ENCODE measurements at places on chromosomes 4 and X.
A peak's percentile ranks its signal among the peaks of the same experiment; 100 is the strongest.

DNA sequence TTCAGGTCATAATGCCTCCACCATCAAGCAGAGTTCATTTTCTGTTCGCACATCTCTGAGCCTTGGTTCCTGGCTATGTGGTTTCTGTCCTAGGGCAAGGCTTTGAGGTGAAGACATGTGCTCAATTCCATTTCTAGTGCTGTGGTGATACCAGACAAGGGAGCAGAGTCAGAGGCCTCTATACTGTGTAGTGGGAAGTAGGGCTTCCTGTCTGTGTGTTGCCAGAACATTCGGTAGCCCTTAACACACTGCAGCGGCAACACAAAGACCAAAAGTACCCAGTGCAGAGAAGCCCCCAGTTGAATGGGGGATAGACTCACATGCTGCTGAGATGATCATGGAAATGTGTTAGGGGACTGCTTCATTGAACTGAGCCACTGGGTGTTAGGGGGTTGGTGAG is 56.4 kb downstream of the STARD8 start:
- DNase-seq = no peak

GRCh38 chr4:100428051-100428450 is 89.8 kb downstream of the EMCN start:
- no peak for DNase-seq

DNA sequence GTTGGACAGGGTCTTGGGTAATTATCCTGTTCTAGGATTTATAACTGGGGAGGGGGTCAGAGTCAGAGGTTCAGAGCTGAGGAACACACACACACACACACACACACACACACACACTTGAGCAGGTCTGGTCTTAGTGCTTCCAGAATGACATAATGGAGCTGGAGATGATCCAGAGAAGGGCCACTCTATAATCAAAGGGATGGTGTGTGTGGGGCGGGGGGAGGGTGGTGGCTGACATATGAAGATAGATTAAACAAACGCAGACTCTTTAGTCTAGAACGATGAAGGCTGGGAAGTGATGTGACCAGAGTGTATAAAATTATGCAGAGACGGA is 434 bp upstream of the TMEM255A start:
- no peak for DNase-seq

DNA sequence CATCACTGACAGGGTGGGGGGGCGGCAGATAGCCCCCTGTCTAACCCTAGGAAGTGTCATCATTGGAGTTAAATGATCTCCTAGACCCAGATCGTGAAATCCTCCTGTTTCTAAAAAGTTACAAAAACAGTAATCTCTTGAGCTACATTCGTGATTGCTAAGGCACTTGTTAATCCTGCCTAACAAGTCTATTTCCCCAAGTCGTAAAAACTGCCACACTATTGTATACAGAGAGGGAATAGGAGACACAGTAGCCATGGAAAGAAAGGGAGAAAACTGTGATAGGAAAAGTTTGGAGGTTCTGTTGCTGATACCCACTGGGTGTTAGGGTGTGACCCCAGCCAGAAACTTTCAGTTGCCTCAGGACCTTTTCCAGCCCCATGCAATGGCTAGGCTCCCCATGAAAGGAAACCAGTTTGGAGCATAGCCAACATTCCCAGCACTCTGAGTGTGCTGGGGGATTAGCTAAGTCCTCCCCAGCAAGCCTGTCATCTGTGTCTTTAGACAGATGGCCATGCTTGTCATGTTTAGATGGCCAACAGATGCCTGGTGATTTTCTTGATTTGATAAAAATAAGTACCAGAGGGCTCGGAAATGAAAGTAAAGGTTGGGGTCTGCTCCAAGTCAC is 63.3 kb upstream of the ANXA10 start:
- no peak for DNase-seq

GRCh38 chr4:73185903-73186302 is 72.7 kb downstream of the ANKRD17 start:
- DNase-seq = no peak

DNA sequence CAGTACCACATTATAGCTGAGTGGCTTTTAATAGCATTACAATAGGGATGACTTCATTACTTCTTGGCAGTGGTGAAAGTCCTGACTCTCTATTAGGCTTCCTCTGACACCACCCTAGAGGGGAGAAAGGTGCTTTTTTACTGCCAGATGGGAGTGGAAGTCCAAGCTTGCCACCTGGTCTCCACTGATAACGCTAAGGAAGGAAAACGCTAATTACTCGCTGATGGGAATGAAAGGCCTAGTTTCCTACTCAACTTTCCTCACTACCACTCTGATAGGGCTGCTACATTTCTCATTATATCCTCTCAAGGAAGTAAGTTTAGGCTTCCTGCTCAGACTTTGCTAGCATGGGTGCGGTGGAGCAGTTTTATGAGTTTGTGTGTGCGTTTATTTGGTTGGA is 62.3 kb upstream of the PAGE3 start:
- DNase-seq = no peak

DNA sequence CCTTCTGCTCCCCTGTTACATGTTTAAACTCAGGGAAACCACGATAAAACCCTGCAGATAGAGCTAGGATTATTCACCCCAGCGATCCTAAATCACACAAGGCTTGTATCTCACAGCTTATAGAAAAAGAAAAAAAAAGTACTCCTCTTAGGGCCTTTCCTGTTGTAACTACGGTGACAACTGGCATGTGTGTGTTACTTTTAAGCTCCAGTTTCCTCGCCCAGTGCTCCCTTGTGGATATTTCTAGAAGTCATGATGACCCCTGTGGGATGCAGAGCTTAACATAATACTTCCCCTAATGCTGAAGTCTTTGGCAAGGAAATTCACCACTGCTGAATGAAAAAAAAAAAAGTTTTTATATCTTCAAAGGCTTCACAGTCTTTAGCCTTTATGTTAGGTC is 114.7 kb downstream of the NWD2 start:
- DNase-seq = no peak

GRCh38 chrX:65941775-65942174 is 98.1 kb downstream of the VSIG4 start:
- no peak for DNase-seq

- DNase-seq = no peak
Measured at GRCh38 chr4:145308598-145308997, 128.2 kb upstream of the OTUD4 start.

- no peak for DNase-seq
Measured at GRCh38 chrX:22296871-22297270, 24.2 kb downstream of the CBLL2 start.

DNA sequence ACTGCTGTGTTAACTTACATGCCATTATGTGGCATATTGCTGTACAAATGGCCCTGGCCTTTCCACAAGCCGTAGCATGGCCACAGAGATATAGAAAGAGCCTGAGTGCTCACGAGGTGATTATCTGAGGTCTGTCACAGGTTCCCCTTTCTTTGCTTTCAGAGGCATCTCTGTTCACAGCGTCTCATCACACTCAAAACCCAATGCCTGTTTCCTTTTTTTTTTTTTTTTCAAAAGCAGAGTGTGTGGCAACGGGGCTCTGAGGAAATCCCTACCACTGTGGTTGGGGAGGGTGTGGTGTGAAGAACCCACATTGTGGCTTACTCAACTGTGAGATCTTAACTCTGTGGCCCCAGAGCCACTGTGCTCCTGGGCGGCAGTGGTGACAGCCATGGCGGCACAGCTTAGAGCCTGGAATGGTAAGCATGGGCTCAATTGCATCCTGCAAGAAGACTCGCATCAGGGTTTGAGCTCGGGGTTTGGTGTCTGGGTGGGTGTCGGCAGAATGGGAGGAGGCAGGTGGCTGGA is 30.8 kb downstream of the RTL5 start:
- DNase-seq = no peak

- no peak for DNase-seq
Measured at GRCh38 chrX:119402588-119402987, 3.5 kb downstream of the SLC25A43 start.

DNA sequence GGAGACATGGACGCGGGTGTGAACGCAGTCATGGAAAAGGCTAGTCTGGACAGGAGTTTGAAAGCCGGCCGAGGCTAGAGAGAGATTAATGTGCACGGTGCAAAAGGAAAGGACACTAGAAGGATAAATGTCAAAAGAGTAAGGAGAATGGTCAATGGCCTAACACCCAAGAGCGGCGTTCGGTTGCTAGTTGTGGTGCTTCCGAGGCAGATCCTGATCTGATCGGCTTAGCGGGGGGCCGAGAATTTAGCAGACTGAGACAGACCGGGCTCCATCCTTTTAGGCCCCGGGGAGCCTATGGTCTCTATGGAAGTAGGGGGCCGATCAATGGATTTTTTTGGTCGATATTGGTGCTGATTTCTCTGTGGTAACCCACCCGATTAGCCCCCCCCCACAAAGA is 6.9 kb downstream of the GAGE10 start:
- DNase-seq = no peak

- DNase-seq = no peak
Measured at GRCh38 chr4:187416216-187416615, 579.4 kb upstream of the ZFP42 start.

GRCh38 chr4:183834252-183834651 is 70.9 kb upstream of the STOX2 start:
- peak; percentile 54 for DNase-seq

DNA sequence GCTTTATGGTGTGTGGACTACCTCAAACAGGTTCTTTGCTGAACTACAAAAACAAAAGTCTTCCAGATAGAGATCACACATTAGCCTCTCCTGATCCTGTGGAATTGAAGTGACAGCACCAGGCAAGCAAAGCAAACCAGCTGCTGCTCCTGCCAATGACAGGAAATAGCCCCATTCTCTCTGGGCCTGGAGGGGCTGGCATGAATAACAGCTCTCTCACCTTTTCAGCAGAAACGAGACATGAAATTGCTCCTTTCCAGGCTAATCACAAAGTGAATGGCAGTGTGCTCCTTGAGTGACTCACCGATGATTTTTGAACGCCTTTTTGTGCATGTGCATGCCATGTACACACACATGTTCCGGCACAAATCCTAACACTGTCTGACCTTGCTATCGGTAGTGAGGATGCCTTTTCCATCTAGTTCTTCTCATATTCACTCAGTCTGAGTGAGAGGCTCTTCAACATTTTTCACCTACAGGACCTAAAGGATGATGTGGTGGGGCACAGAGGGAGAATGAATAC is 24.4 kb downstream of the MFAP3L start:
- no peak for DNase-seq

GRCh38 chr4:32423267-32423666 is 1703.1 kb downstream of the PCDH7 start:
- no peak for DNase-seq

- no peak for DNase-seq
Measured at GRCh38 chr4:142713282-142714030, 132.6 kb downstream of the INPP4B start.

DNA sequence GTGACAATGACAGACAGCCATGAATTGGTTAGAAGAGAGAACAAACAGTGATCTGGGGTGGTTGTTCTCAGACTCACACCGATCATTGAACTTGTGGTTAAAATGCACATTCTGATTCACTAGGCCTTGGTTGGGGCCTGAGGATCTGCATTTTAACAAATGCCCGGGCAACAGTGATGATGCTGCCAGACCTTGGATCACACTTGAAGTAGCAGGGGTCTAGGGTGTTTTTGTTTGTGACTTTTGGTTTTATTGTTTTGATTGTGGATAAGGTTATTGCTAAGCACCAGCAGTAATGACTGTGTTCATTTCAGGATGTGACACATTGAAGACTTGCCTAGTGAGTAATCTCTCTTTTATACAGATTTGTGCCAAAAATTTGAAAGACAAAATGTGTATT is 36.5 kb downstream of the TXLNG start:
- DNase-seq = no peak

DNA sequence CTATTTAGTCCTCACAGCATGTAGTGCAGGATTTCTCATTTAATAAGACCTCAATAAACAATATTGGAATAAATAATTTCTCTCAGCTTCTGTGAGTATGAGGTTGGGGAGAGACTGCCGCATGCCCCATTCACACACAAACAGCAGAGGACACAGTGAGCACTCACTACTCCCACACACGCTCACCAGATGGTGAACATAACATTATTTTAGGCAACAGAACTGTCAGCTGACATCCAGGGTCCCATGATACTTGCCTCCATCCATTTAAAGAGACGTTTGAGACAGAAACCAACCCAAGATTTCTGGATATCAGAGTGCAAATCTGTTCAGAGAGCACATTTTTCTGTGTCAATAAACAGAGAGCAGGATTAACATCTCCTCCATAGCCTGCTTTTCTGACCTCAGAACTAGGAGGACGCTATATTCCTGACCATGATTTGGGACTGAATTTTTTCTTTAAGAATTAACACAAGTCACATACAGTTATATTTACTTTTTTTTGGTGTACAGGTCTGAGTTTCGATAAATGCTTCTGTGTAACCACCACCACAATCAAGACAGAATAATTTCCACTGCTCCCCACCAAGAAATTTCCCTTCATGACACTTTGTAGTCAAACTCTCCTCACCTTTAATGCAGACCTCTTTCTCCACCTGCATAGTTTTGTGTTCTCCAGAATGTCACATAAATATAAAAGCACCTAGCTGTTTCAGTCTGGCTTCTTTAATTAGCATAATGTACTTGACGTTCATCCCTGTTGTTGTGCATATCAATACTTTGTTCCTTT is 16.7 kb downstream of the GPRIN3 start:
- DNase-seq = no peak

DNA sequence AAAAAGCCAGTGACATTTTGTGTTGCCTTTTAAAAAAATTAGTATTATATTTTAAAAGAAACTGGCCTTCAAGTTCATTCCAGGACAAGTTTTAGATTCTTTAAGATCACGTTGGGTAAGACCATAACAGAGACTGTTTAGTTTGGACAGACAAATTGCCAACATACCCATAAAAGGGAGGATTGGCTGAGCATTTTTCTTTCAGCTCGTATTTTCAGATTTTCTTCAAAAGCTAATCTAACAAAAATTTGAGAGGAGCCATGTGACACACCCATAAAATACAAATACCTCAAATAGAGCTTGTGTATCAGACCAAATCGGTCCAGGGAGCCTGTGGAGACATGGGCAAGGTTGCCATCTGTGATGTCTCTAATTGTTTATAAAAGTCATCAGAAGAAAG is 74.6 kb upstream of the C1QTNF7 start:
- no peak for DNase-seq

GRCh38 chr4:38728631-38729141 is 54.1 kb downstream of the TLR10 start:
- peak; percentile 64 for DNase-seq

- peak; percentile 96 for DNase-seq
Measured at GRCh38 chr4:8188743-8189550, 10.1 kb upstream of the SH3TC1 start.

GRCh38 chrX:43677993-43678392 is 21.9 kb downstream of the MAOA start:
- no peak for DNase-seq

- DNase-seq = no peak
Measured at GRCh38 chrX:84487365-84488353, 14.6 kb downstream of the HDX start.

- DNase-seq = no peak
Measured at GRCh38 chrX:45517090-45517973, 316.7 kb upstream of the DIPK2B start.

GRCh38 chrX:25941087-25941486 is 197.1 kb upstream of the MAGEB18 start:
- no peak for DNase-seq

GRCh38 chrX:149962859-149963757 is 24.8 kb upstream of the EOLA2 start:
- peak; percentile 37 for DNase-seq

- no peak for DNase-seq
Measured at GRCh38 chrX:14243823-14244222, 214.1 kb upstream of the GEMIN8 start.

Measured in thyroid gland (tissue), 4 donors.